Activated CD4-positive, alpha-beta T cell treated with anti-CD3 and anti-CD28 coated beads for 4 hours (primary cell): ENCODE measurements at places on chromosomes 1 and 21.
A peak's percentile ranks its signal among the peaks of the same experiment; 100 is the strongest.

DNA sequence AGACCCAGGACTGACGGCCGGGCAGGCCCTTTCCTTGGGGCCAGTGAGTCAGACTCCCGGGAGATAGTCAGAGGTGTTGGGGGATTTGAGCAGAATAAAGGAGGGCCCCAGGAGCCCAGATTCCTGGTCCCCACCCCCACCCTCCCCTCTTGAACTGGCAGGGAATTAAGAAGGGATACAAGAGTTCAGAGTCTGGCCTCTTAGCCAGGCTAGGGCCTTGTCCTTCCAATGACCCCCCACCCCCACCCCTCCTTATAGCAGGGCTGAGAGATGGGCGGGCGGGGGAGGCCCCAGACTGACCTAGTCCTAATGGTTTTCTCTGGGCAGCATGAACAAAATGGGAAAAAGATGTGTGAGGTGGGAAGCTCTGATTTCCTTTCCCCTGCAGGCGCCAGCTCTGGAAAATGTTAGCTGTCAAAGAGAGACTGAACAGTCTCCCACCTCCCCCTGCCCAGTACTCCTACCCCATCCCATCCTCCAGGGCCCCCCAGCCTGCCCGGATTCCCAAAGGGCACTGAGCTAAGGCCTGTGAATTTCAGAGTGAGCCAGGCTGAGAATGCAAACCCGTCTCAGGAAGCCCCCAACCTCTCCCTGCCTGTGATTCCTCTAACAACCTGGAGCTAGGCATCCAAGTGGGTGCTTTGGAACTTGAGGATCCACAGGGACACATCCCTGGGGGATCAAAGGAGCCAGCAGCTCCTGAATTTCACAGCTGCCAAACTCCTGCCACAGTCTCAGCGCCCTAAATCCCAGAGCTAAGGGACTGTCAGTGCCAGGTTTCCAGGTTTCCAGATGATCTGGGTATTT, 5.8 kb upstream of the CRABP2 start:
- no peak for DNase-seq

DNA sequence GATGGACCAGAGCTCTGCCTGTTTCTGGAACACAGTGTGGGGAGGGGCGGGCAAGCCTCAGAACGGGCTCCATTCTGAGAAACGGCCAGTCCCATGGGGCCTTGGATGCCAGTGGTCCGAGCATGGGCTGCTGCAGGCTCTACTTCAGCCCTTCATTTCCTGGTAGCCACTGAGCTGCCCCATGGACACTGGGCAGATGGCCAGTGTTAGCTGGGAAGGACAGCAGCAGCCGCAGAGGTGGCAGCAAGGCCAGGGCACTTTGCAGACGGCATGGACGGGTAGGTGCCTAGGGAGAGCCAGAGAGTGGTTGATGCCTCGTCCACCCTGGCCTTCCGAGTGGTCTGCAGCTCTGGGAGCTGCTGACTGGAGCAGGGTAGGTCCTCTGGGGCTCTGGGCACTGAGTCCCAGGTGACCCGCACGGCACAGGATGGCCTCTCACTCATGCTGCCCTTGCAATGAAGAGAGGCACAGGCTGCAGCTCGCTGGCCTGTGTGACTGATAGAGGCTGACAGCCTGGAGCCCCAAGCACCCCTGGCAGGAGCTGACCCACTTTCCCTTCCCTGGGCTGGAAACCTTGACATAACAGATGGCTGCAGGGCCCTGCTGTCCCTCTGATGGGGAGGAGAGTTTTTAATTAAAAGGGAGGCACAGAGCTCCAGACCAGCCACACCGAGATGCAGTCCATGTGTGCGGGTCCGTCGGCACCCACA, 87.7 kb upstream of the COL6A1 start:
- no peak for DNase-seq

DNA sequence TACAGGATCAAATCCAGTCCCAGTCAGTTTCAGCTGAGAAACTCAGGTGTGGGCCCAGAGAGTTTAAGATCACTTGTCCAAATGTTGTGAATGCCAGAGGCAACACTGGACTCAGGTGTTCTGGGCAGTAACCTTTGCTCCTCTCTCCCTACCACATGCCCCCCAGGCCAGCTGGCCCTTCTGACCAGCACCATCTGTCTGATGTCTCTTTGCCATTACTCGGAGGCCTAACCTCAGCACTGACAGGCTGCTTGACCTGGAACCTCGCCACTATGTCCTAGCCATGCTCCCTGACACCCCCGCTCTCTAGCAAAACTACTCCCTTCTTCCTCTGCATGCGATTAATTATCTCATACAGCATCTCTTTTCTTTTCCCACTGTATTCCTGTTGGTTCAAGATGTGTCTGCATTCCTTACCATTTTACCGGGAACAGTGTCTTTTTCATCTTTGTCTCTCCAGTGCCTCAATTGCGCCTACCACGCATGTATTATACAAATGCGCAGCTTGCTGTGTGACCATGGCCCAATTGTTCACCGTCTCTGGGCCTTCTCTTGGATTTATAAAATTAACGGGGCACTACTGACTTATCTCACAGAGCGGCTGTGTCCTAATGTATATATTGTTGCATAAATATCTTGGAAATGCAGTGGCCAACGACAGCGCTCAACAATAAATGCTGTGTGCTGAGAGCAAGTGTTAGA, 159.5 kb upstream of the IRF2BP2 start:
- DNase-seq: no peak

DNA sequence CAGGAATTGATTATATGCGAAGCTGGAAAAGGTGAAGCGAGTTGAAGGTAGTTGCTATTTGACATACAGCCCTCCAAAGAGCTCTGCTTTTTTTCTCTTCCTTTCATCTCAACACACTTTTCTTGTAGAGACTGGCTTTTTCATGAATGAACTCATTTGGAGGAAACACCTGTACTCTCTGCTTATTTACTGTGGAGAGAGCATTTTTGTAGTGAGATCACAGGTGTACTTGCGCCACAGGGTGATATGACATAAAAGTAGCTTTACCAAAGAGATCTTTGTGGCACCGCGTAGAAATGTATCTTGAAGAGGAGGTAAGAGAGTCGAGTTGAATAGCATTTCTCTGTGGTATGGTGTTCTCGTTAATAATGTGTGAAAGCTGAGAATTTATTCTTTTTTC, 187.6 kb downstream of the VPS13D start:
- no peak for DNase-seq

GRCh38 chr21:44727321-44727720, 15.9 kb upstream of the TSPEAR start:
- no peak for DNase-seq

- peak; percentile 59 for DNase-seq
Measured at GRCh38 chr1:19704247-19705113, 39.8 kb downstream of the HTR6 start.

GRCh38 chr1:17108360-17108759, 10.9 kb downstream of the PADI2 start:
- DNase-seq: no peak

DNA sequence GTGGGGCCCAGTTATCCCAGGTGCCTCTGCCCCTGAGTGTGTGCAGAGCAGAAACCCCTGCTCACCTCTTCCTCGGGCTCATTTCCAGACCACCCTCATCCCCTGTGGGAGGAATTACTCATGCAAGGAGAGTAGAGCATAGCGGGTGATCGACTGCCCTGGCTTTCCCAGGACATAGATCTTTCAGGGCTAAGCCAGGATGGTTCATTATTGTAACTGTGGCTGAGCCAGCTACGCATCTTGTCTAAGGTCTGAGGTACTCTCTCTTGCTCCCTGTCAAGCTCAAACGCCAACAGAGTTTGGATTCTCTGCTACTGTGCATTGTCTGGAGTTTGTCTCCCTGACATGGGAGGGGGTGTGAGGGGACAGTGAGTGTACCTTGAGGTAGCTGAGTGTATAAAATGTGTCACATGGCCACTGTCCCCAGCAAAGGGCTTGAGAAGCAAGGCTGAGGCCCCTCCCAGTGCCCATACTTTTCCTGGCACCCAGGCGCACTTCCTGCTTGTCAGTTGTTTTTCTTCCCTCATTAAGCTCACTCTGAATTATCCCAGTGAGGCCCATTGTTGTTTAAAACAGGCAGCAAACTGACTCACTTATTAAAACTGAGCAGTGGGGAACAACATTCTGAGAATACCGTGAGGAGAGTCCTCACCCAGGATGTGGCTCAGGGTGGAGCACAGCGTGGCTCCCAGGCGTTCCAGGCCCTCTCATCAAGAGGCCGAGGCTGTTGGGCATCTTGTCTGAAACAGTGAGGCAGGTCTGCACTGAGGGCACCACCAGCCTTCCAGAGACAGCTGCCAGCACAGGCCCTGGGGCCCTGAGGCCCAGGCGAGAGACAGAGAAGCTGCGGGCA, 92.9 kb downstream of the LAMC2 start:
- DNase-seq: no peak

GRCh38 chr1:183562701-183563100, 27.6 kb downstream of the NCF2 start:
- DNase-seq: no peak

- DNase-seq: no peak
Measured at GRCh38 chr1:21491488-21492355, 17.5 kb upstream of the ALPL start.

GRCh38 chr1:84301785-84302385, 377 bp downstream of the SAMD13 start:
- no peak for DNase-seq

DNA sequence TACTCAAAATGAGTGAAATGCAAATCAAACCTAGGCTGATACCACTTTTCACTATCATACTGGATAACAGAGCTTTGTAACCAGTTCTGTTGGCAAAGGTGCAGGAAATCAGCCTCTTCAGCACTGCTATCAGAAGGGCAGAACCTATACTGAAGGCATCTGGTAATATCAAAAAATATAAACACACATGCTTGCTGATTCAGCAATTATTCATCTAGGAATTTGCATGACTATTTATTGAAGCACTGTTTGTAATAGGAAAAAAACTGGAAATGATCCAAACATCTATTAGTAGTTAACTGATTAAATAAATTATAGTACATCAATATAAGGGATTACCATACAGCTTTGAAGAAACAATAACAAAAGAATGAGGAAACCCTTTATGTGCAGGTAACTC, 21.4 kb downstream of the ARHGAP29 start:
- DNase-seq: no peak

DNA sequence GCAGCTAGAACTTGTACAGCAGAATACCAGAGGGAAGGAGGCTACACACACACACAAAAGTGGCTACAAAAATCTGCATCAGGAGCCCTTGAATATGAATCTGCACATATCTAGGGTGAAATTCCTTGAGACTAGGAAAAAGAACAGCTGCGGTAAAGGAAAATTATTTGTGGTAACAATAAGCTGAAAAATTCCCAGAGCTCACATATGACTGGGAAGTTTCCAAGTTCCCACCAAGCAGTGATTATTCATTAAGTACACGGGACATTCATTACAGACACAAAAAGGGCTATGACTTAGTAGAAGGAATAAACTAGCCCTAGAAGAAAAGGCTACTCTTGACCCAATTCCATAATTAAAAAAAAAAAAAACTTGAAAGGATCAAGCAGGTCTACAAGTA, 149.5 kb upstream of the BACE2 start:
- no peak for DNase-seq

- peak; percentile 65 for DNase-seq
Measured at GRCh38 chr1:8858888-8859706, 19.4 kb downstream of the ENO1 start.
